ENCODE measurements at places on chromosomes 3 and 15.

DNA sequence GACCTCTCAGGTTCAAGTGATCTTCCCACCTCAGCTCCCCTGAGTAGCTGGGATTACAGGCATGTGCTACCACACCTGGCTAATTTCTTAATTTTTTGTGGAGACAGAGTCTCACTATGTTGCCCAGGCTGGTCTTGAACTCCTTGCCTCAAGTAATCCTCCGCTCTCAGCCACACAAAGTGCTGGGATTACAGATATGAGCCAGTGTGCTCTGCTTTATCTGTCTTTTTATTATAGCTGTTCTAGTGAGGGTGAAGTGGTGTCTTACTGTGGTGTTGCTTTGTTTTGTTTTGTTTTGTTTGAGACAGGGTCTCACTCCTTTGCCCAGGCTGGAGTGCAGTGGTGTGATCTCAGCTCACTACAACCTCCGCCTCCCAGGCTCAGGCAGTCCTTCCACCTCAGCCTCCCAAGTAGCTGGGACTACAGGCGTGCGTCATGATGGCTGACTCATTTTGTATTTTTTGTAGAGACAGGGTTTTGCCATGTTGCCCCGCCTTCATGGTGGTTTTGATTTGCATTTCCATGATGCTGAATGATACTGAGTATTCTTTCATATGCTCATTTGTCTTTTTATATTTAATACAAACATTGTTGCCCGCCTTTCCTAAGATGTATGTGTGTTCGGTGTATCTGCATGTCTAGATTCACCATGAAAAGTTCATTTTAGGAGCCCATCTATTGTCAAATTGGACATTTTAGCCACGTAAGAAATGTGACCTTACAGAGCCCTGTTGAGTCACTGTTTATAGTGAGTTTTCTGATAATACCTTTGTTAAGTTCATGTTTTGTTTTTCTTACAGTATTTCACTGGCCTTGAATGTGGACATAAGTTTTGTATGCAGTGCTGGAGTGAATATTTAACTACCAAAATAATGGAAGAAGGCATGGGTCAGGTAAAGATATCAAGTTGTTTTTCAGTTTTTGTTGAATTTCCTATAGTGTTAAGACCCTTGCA lies 80.6 kb downstream of the ARIH1 start:
- DNase-seq: no peak

- DNase-seq: no peak
Measured at GRCh38 chr3:31247850-31248562, 284.7 kb upstream of the STT3B start.

DNA sequence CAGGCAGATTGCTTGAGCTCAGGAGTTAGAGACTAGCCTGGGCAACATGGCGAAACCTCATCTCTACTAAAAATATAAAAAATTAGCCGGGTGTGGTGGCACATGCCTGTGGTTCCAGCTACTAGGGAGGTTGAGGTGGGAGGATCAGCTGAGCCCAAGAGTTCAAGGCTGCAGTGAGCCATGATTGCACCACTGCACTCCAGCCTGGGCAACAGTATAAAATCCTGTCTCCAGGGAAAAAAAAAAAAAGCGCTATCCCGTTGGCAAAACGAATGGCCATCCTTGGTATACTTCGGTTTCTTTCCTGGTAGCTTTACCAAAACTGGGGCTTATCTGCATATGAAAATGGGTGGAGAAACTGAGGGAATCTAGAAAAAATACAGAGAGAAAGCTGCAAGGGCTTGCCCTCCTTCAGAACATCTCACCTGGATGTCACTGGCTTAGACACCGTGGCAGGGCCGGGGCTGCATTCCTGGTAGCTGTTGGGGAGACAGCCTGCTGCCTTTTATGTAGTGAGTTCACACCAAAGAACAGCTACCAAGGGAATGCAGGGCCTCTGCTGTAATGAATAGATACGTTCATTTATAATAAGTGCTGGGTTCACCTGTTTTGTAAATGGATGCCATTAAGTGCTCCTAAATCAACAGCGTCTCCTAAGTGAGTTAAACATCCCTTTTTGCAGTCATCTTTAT lies 96.0 kb downstream of the IQSEC1 start:
- no peak for DNase-seq

DNA sequence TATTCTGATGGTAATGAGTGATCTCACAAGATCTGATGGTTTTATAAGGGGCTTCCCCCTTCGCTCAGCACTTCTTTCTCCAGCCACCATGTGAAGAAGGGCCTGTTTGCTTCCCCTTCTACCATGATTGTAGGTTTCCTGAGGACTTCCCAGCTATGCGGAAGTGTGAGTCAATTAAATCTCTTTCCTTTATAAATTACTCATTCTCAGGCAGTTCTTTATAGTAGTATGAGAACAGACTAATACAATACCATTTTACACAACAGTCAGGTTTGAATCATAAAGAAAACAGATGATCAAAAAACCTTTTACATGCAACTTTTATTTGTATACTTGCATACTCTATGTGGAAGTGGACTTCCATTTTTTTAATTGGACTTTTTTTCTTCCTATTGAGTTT lies 46.7 kb upstream of the CBLB start:
- no peak for DNase-seq

- DNase-seq: peak; percentile 75
Measured at GRCh38 chr3:67897351-67898336, 243.2 kb upstream of the SUCLG2 start.

- no peak for DNase-seq
Measured at GRCh38 chr15:90064911-90065681, 37.2 kb downstream of the IDH2 start.

DNA sequence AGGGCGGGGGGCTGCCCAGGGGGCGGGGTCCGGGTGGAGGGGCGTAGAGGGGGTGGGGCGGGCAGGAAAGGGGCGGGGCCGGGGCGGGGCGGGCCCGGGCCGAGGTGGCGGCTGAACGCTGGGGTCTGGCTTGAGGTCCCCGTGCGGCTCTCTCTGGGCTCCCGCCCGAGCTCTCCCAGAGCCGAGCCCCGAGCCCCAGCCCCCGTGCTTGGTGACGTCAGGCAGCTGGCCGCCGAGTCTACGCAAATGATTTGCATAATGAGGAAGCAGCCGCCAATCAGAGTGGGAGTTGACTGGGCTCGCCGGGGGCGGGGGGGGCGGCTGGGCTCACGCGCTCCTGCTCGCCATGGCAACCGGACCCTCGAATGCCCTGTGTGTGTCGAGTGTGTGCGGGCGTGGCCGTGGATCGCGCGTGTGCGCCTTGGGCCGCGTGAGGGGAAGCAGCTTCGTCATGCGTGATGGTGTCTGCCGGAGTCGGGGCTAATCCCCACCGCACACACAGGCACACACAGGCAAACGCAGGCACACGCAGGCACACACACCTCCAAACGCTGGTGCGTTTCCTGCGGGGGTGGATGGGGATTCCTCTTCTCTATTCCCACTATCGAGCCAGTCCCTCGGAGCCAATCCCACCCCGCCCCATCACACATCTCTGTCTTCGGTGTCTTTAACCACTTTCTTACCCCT lies at the start of gene CELF6:
Gene CELF6 (minus strand): TSS at position 173 of the 687 bp plus-strand sequence. CDS start 283 bp downstream, outside the sequence.
- peak; percentile 62 for DNase-seq

DNA sequence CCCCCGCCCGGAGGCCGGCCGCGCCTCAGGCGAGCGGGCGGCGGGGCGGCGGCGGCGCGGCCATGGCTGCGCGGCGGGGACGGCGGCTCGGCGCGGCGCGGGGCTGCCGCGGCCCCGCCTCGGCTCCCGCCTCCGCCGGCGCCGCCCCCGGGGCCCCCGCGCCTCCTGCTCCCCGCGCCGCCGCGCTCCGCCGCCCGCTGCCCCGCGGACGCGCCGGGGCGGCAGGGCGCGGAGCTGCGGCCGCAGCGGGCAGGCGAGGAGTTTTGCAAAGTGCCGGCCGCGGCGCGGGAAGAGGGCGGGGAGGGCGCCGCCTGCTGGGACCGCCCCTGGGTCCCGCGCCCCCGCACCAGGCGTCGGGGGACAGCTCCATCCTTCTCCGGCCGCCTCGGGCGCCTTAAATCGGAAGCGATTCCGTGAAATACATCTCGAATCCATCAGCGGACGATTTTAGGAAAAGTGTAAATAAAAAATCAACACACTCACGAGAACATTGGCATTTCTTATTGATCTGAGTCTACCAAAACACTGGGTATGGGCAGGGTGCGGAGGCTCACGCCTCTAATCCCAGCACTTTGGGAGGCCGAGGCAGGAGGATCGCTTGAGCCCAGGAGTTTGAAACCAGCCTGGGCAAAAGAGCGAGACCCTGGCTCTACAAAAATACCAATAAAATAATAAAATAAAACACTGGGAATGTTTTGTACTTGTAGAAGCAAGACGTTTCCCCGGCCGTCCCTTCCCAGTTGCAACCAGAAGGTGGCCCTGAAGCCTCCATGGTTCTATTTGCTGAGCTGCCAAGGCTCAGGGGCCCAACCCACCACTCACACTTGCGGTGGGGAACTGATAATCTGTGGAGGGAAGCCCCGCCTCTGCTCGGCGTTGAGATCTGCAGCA lies 136.9 kb downstream of the NUP210 start:
- DNase-seq: no peak

DNA sequence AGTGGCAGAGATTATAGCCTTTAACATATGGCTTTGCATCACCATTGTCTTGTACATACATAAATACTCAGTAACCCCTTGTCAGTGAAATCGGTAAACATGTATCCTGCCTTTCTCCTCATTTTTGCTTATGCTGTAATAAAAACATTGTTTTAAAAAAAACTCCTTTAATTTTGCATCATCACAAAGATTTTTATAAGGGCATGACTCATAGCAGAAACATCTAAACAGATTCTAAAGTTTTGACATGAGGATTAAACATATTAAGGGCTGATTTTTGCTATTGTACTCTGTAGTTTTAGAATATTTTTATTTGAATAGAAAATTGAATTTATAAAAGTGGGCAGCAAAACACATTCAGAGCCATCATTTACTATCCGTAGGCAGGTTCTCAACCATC lies 275.9 kb downstream of the ZIC4 start:
- no peak for DNase-seq

- no peak for DNase-seq
Measured at GRCh38 chr15:83959477-83959876, 276.1 kb upstream of the GOLGA6L4 start.

DNA sequence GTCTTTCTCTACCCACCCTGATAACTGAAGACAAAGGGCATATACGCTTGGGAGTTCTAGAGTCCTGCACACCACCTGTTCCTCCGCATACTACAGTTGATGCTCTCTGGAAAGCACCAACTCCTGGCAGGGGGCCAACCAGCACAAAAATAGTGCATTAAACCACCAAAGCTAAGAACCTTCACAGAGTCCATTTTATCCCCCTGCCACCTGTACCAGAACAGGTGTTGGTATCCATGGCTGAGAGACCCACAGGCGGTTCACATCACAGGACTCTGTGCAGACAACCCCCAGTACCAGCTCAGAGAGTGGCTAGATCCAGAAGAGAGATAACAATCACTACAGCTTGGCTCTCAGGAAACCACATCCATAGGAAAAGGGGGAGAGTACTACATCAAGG lies 114.4 kb upstream of the POU1F1 start:
- no peak for DNase-seq

DNA sequence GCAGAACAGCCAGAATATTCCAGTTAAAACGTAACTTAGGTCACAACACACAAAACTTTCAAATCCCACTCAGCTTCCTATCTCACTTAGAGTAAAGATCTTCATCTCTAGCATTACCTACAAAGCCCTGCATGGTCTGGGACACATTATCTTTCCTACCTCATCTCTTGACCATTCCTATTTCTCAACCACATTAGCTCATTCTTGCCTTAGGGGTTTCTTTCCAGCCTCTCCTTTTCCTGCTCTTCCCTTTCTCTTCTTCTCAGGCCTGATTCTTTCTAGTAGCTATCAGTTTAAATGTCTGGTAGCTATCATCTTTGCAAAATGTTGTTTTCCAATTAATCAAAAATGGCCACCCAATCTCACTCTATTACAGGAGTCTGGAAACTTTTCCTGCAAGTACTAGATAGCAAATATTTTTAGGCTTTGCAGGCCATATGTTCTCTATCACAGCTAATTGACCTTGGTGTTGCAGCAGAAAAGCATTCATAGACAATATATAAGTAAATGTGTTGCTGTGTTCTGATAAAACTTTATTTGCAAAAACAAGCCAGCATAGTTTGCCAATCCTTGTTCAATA lies 15.1 kb upstream of the CBLB start:
- no peak for DNase-seq

GRCh38 chr3:195708061-195708460 lies 12.7 kb upstream of the MUC20 start:
- no peak for DNase-seq

DNA sequence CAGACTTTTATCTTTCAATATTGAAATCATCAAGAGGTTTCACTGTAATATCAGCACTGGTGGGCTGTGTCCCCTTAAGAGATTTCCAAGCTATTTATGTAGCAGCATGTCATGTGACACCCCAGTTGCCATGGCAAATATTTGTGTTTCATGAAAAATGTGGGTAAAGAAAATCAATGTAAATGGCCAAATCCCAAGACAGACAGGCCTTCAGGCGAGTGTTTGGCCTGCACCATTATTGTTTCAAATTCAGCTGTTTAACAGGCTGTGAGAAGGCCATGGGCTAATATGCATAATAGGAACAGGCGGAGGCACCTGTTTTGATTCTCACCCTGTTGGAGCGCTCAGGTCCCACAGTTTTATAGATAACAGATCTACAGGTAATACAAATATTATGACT lies 104.2 kb downstream of the IQCH start:
- DNase-seq: no peak

- DNase-seq: no peak
Measured at GRCh38 chr3:134437211-134437752, 48.5 kb downstream of the ANAPC13 start.

DNA sequence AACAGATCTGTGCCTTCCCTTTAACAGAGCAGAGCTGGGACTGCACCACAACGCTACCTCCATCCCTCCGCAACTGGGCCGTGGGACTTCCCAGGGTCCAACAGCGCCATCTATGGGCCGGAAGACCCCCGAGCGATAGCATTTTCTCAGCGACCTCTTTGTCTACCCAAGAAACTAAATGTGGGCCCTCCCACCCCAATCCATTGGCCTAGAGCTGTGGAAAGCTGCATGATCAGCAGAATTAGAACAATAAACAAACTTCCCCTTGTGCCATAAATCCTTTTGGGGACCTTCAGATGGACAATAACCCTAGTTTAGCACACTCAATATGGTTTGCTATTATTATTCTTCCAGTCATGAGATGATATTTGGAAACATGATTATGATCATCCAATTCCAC lies 74.8 kb upstream of the NTRK3 start:
- no peak for DNase-seq

GRCh38 chr15:38781196-38781595 lies 216.6 kb upstream of the RASGRP1 start:
- DNase-seq: no peak

GRCh38 chr15:32685576-32685975 lies 32.2 kb upstream of the GREM1 start:
- DNase-seq: no peak

GRCh38 chr3:46209746-46210470 lies 1.8 kb upstream of the CCR1 start:
- DNase-seq: no peak

DNA sequence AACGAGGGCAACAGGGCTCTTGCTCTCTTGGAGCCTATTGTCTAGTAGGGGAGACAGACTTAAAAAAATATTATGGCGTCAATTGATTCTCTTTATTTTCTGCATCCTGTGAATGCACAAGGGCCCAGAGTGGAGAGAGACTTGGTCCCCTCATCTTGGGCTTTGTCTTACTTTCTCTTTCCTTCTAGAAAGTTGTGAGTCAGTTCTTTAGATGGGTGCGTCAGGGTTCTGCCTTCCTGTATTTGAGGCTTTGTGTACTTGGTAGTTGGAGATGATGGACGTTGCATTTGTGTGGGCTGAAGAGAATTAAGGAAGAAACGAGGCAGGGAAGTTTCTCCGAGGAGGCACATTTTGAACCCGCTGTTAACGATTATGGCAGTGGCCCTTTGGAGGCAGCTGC lies 52.9 kb downstream of the CACNA1D start:
- DNase-seq: no peak

- DNase-seq: no peak
Measured at GRCh38 chr15:47890397-47891150, 173.3 kb downstream of the SEMA6D start.
